ENCODE measurements at places on chromosomes 6 and 20.

DNA sequence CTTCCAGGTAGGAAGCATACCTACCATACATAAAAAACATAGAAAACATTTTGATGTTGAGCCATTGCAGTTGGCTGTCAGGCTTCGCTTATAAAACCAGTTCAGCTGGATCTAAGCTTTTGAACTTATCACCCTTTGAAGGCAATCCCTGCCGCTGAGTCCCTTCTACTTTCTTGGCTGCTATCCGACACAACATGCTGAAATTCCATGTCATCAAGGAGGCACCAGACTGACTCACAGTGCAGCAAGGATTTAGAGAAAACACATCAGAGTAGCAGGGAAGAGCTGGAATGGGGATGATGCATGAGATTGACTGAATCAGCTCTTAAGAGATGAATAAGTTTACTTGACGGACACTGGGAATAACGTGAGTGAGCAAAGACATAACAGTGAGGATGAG, 135.0 kb upstream of the MAN1A1 start:
- no peak for DNase-seq

DNA sequence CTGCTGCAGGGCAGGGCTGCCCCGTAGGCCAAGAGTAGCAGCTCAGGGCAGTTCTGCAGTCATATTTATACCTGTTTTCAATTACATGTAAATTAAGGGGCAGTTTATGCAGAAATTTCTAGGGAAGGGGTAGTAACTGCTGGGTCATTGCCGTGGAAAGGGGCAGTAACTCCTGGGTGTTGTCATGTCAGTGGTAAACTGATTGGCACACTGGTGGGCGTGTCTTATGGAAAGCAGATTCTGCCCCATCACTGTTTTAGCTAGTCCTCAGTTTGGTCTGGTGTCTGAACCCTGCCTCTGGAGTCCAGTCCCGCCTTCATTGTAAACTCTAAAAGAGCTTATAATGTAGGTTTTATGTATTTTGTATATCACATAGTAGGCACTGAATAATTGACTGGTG, 22.1 kb downstream of the MAP3K4 start:
- no peak for DNase-seq

GRCh38 chr6:75178757-75179156, 27.1 kb downstream of the COL12A1 start:
- no peak for DNase-seq

DNA sequence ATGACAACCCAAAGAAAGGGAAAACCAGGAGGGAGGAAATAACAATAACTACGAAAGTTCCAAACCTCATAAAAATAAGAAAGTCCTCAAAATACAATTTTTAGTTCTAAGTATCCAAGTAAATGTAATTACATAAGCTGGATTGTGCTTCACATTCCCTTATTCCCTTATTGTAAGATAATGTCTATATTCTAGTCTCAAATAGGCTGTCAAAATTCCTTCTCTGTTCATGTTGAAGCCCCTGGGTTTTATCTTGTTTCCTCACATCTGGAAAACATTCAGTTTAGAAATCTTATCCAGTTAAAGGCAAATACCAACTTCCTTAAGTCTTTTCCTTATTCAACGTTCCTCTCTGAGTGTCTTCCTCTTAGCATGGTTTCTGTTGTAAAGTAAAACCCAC, 282.3 kb downstream of the CD109 start:
- no peak for DNase-seq

- DNase-seq, result no peak
Measured at GRCh38 chr6:87945966-87946365, 101.7 kb upstream of the SPACA1 start.

DNA sequence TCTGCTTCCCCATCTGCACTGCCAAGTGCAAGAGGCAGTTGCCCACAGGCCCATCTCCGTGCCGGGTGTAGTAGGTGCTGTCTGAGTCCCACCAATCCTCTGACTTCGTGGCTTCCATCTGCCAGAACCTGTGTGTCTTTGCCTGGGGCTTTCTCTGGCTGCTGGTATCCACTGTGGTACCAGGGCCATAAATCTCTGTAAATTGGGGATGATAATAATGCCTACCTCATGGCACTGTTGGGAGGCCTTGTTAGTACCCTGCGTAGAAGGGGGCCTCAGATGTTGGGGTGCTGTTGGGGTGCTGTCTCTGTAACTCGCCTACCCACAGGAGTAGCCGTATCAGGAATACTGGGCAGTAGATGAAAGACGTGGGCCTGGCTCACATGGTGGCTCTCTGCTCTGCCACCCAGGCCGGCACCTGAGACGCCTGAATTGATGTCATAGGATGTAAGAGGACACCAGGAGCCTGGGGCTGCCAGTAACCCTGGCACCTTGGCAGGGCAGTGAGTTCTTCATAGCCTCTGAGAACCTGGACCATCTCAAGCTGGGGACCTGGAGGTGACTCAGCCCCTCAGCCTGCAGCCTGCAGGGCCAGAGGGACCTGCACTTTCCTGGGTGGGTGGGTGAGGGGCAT, 94.1 kb upstream of the RNF24 start:
- no peak for DNase-seq

- DNase-seq, result no peak
Measured at GRCh38 chr6:98343004-98343403, 491.4 kb upstream of the POU3F2 start.

GRCh38 chr20:5674176-5674660, 76.0 kb upstream of the SHLD1 start:
- peak; percentile 30 for DNase-seq

DNA sequence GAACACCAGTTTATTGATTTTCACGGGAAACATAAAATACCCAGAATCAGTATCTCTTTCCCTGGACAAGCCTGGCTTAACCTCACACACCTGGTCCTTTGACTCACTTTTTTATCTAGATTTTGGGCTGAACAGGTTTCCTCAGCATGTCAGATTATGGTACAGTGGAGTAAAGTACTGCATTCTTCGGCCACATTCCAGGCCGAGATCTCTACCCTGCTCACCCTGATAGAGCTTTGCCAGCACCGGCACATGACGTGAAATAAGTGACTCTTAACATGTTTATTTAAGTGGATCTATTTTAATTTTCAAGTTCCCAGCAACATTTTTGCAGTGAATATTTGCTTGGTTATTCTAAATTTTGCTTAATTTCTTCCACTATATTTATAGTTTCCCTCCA, 79.0 kb upstream of the POPDC3 start:
- DNase-seq, result no peak

Measured in activated CD4-positive, alpha-beta T cell treated with anti-CD3 and anti-CD28 coated beads, Interleukin-2, amount 50 U/mL, for 4 hours (primary cell).